CD4-positive, alpha-beta T cell treated with Interleukin-10 for 1 hour (primary cell): ENCODE measurements at places on chromosomes 1 and 21.

- no peak for DNase-seq
These were observed 151.5 kb downstream of the PEX14 start for GRCh38 chr1:10626131-10626731.

- DNase-seq: no peak
These were observed 91.9 kb upstream of the CTTNBP2NL start for GRCh38 chr1:112304126-112304525.

DNA sequence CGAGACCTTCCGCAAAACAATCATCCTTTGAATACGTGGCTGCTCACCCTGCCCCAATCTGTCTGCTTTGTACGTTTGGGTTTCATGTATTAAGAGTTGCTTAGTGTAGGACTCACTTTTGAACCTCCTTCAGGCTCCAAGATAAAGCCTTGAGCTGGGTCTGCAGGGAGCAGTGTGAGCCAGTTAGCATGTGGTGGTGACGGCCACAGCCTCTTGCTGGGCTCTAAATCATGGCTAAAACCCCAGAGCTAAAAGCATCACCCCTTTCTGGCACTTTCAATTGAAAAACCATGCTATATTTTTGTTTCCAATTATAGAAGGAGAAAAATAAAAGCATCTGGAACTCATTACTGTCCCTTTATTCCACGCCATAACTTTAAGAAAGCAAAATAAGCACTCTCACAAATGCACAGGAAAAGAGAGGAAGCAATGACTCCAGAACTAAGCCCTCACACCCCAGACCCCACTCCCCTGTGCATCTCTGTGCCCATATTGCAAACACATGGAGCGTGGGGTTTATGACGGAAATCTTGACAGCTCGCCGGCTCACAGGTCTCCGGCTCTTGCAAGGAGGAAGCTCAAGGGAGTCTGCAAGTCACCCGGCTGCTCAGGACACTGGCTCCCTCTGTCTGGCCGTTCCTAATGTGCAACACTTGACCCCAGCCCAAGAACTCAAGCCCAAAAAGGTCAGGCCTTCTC, 135.5 kb downstream of the MIS18A start:
- no peak for DNase-seq

DNA sequence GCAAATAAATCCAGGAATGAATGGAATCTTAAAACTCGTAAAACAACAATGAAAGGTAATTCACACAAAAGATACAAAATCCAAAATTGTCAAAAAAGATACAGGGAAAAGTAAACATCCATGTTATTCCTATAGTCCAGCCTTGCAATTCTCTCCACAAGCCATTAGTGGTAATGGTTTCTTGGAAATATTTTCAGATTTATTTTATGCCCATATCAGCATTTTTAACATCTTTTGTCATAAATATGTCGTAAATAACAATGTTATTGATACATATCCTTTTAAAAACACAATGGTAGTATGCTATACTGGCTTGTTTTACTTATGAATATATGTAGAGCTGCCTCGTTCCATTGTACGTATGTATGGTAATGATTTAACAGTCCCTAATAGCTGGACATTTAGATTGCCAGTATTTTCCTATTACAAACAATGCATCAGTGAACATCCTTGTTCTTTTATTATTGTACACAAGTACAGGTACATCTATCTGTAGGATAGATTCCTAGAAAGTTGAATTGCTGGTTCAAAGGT, 30.6 kb downstream of the DNTTIP2 start:
- no peak for DNase-seq

DNA sequence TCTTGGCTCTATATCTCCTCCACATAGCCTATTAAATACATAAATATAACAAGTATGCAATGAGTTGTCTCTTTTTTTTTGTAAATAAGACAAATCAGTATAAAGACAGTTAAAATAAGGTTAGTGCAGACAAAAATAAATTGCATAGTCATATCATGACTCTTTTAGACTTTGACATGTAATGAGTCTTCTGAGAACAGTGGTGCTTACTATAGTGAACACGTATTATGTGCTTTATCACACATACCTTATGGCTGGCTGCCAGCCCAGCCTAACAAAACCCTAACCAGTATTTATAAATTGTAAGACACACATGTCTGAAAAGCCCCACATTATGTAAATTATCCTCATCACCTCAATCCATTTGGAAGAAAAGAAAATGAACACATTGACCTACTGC, 29.1 kb upstream of the F13B start:
- DNase-seq: no peak

DNA sequence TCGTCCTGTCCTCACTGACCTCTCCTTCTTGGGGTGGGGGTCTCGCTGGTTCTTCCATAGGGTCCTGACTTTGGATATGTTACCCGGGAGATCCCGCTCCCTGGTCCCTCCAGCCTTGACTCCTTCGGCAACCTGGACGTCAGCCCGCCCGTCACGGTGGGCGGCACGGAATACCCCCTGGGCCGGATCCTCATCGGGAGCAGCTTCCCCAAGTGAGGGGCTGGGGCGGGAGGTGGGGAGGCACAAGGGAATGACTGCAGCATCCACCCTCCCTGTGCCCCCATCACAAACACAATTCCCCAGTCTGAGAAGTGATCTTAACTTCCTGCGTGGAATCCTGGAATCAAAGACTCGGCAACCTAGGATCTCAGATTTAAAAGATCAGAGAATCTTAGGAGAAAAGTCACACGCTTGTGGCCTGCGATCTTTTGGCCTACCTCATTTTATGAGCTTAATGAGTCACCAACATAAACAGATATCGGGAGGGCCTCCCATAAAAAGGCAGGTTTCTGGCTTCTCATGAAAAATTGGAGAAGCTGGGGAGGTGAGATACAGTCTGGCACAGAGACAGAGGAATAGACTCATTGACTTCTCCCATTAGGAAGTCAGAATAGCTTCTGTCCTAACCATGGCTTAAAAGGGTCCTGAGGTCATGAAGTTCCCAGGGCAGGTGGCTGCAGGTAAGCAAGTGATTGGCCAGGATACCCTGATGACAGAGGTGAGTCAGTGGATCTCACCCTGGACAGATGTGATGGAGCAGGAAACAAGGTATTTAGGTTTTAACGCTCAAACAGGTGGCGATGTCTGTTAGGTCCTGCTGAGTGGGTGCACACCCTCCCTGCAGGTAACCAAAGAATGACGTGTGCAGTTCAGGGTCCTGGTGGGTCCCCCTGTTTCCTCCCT, 15.9 kb upstream of the PADI3 start:
- DNase-seq: no peak
